ENCODE measurements at places on chromosomes 5 and 9. TPM values are rescaled to one million over a fixed set of nuclear protein-coding genes. Genes with fewer than 3 reads are reported as not detected.

Gene FOXD4L6
- not detected for total RNA-seq

DNA sequence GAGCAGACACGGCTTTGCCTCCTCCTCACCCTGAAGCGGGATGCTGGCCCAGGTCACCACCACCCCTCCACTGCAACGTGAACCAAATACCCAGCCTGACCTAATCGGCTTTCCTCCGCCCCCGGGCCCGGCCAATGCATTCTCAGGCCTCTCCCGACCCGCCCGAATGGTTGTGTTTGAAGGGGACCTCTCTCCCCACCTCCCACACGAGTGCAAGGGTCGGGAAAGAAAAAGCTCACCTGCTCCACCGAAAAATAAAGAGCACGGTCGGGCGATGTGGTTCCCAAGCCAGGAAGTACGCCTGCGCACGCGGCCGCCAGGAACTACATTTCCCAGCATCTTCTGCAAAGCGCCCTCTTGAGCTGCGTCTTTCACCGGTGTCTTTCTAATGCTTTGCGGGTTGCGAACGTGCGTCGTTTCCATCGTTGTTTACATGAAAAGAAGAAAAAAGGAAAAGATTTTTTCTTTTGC, at the start of gene ZNF883:
Gene ZNF883 (minus strand): TSS at position 282 of the 471 bp plus-strand sequence.
- no peak for DNase-seq

DNA sequence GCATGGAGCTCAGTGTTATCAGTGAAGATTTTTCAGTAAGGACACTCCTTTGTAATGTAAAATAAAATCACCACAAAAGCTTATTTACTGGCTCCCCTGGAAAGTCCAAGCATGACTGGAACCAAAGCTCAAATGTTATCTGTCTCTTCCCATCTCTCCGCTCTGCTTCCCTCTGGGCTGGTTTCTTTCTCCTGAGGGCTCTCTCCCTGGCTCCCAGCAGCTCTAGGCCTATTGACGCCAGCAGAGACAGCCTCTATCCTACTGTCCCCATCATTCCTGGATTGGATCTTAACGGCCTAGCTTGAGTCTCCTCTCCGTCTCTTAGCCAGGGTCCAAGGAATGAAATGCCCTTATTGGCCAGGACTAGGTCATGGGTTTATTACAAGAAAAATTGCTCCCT, 86.1 kb downstream of the TMEM167A start:
- no peak for DNase-seq

Gene OLFML2A
- total RNA-seq = not detected

- DNase-seq = no peak
Observed at GRCh38 chr5:92283521-92283920, 900.4 kb upstream of the ARRDC3 start.

GRCh38 chr5:132495667-132496190, 5.2 kb upstream of the IRF1 start:
- peak; percentile 61 for DNase-seq

DNA sequence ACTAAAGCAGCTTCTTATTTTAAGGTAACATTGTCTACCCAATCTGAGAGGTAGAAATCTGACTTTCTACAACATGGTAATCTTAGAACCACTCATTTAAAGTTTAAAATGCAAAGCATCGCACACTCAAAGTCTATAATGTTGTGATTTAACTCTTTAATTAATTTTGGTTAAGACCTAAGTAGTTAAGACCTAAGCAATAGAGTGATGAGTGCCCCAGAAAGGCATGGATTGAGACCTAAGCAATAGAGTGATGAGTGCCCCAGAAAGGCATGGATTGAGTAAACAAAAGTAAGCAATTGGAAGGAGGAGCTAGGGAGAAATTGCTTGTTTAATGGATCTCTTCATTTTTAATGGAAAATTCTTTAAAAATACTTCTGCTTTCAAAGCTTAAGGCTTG, 86.8 kb downstream of the NLN start:
- no peak for DNase-seq

GRCh38 chr9:86253577-86253976, 5.9 kb downstream of the C9orf153 start:
- no peak for DNase-seq

- DNase-seq = no peak
Observed at GRCh38 chr5:73909474-73909873, 283.5 kb downstream of the ARHGEF28 start.

DNA sequence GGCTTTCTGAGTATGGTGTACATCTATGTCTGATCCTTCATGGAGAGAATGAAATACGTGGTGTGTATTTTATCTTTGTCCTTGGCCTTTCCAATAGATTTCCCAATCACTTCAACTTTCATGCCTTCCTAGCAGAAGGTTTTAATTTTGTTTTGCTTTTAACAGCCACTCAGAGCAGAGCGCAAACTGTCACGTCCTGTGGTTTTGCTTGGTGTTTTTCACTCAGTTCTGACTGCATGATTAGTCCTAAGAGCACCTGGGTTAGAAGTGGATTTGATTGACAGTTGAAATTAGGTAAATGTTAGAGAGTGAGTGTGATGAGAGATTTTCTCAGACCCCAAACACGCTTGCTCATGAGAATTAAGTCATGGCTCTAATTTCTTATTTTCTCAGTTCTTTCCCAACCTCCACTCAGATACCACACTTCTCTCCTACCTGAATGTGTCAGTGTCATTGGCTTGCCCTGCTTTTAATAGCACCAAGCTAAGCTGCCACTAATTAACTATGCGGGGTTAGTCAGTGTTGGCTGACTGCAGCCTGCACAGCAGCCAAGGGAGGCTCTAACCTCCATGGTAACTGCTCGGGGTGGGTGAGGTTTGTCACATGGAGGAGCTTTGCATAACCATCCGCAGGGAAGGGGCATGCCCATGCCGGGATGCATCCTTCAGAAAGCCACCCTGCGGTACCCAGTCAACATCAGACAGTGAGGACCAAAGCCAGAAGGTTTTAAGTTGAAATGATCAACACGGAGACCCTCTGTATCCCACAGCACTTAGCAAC, 173.4 kb downstream of the NR3C1 start:
- DNase-seq = no peak

Data from T-helper 17 cell (primary cell).